ENCODE measurements at places on chromosomes 7 and 10.

DNA sequence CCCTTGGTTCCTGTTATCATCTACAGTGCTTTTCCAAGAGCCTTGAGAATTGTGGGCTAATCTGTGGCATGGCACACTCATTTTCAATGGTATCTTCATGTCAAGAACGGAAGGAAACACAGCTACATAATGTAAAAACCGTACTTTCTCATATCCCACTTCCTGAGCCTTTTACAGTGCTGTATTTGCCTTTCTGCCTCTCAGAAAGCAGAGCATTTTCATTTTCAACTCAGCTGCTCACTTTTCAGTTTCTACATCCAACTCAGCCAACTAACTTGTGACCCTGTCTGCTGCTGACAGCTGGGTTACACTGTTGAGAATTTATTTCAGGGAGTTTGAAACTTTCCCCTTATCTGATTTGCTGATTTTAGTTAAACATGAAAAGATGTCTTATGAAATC, 875.8 kb upstream of the KCND2 start:
- no peak for DNase-seq

DNA sequence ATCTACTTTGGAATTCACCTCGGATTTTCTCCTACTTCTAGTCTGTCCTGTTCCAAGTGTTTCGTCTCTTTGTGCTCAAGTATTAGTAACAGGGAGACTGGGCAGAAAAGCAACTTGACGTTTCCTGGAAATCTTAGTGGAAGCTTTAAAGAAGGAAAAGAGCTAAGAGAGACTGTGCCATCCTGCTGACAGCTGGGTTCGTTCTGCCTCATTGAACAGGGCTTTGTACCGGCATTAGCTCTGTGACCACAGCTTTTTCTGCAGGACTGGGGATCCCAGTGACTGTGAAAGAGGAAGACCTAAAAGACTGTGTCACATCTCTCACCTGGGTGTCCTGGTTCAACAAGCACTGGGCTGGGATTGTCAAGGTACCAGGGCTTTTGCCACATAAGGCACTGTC, 70.8 kb upstream of the CDCA7L start:
- DNase-seq: no peak

DNA sequence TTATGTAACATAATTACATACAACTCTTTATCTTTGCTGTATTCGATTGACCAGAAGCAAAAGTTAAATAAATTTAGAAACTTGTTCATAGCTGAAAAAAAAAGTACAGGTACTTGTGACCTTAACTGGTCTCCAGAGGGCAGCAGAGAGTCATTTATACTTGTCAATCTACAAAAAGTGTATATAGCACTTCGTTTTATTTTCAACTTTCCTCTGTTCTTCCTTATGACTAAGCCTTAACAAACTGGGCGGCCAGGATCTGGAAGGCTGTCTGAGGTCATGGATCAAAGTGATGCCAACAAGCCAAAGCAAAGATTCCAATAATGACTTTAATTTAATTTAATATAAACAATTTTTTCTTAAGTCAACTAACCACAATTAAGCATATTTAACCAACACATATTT, 29.8 kb downstream of the C10orf67 start:
- DNase-seq: peak; percentile 85

DNA sequence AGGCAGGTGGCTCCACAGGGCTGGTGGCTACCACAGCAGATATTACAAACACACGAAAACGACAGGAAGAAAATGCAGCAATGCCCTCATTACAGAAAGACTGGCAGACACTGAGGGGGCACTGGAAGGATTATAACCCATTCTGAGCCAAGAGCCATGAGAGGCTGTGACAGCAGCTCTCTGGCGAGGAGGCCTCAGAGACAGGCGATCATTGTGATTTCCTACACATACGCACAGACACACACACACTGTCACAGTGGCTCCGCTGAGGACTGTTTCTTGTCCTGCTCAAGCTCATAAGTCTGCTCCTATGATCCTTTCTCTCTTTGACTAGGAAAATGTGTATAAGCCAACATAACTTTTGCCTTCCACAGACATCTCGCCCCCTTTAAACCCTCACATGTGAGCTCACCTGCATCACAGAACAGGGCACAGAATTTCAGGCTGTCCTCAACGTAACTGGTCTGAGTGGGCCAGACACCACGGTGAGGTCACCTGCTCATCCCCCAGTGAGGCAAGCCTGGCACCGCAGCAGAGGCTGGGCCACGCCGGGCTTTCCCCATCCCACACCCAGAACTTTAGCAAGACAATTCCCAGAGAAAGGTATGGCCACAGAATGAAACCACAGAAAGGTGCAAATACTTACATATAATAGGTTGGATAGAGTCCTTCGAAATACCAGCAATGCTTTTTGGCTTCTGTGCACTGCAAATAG, 51.7 kb downstream of the VOPP1 start:
- DNase-seq: no peak

DNA sequence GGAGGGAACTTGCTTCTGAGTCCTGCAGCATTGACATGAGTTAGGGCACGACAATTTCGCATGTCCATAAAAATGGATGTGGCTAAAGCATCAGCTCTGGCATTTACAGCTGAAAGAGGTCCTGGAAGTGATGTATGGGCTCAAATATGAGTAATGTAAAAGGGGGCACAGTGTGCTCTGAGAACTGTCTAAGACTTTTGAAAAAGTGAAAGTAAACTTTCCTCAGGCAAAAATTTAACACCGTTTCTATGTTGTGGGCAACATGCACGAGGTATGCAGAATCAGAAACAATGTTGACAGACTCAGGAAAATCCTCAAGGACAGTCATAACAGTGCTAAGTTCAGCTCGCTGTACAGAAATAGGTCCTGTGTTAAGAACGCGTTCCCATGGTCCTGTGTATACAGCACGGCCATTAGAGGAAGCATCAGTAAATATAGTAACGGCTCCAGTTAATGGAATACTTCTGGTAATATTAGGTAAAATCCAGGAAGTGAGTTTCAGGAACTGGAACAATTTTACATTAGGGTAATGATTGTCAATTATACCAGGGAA, 37.9 kb upstream of the AKR1C2 start:
- DNase-seq: no peak

- DNase-seq: peak; percentile 29
Measured at GRCh38 chr7:34341326-34341725, 316.7 kb upstream of the NPSR1 start.

- peak; percentile 81 for DNase-seq
Measured at GRCh38 chr10:88835096-88835909, 16.3 kb downstream of the ANKRD22 start.

DNA sequence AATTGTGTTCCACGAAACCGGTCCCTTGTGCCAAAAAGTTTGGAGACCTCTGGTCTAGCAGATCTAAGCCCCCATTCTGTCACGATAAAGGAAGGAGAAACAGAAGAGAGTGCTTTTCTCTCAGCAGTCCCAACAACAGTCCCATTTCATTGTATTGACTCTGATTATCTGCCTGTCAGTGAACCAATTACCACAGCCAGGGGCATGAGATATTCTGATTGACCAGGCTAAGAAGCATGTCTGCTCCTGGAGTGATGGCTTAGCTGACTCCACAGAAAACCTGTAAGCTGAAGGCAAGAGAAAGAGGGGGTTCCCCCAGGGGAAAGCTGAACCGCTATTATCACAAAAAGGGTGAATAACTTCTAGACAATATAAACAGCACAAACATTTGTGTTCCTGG, 765.4 kb downstream of the SORCS1 start:
- DNase-seq: no peak

DNA sequence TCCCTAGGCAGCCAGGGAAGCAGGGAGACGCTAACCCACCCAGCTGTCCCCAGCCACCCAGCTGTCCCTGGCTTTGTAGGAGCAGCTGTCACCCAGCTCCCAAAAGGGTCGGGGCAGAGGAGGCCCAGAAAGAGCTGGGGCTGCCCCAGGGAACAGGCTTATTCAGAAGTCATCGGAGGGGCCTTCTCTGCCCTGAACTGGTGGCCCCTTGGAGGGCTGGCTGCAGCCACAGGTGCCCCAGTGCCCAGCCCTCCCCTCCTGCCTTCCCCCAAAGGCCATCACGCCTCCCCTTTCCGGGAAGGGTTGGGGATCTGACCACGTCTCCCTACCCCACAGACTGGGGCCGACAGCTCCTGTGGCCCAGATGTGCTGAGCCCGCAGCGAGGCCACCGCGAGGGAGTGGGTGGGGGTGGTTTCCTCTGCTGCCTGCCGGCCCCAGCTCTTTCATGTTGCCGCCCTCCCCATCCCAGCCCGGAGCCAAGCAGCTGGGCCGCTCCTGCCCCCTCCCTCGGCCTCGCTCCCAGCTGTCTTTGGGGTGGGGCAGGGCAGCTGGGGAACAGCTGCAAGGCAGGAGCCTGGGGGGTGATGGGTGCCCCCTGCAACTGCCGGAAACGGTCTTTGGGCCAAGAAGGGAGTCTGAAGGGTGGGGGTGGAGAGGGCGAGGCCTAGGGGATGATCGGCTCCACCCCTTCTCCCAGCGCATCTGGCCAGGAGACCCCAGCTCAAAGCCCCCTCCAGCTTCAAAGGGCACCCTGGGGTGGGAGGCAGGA, 16.8 kb downstream of the TRIM8 start:
- DNase-seq: no peak

GRCh38 chr7:84337429-84337828, 142.8 kb upstream of the SEMA3A start:
- peak; percentile 87 for DNase-seq

DNA sequence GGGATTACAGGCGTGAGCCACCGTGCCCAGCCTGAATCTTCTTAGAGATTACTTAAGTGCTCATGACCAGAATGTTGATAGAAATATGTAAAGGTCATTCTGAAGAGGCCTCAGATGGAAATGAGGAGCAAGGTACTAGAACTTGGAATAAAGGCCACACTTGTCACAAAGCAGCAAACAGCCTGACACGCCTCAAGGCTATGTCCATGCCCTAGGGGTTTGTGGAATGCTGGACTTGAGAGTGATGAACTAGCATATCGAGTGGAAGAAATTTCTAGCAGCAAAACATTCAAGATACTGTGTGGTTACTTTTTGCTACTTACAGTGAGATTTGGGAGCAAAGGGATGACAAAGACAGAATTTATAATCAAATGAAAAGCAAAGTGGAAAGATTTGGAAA, 39.0 kb downstream of the ZNF438 start:
- no peak for DNase-seq

DNA sequence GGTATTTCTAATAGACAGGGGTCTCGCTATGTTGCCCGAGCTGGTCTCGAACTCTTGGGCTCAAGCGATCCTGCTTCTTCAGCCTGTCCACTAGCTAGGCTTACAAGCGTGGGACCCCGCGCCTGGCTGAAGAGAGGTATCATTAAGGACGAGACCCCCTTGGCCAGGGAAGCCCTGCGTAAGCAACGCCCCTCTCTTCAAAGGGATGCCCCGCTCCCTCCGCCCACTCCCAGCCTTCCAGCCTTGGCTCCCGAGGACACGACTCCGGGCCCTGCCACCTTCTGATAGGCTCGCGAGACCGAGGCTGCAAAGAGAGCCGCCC, 220 bp upstream of the ZKSCAN5 start:
- no peak for DNase-seq

DNA sequence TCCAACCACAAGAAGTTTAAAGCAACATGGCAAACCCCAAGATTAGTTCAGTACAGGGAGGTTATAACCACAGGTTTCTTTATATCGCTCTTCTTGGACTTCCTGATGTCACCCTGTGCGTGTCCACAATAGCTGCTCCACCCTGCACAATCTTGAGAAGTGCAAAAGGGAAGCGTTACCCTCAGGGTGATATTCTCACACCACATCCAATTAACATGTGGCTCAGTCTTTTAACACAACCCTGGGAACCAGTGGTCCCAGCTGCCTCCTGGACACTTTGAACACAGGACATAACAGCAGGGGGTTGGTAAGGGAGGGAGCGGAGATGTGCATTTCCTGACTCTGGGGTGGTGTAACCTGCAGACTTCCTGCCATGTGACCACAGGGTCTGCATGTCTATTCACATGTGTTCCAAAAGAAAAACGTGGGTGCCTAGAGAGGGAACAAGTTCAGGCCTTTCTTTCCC, 64.6 kb downstream of the GSAP start:
- no peak for DNase-seq

GRCh38 chr10:18743926-18744325, 84.7 kb downstream of the ARL5B start:
- DNase-seq: peak; percentile 7

GRCh38 chr7:23405240-23405618, 65.1 kb downstream of the IGF2BP3 start:
- no peak for DNase-seq

DNA sequence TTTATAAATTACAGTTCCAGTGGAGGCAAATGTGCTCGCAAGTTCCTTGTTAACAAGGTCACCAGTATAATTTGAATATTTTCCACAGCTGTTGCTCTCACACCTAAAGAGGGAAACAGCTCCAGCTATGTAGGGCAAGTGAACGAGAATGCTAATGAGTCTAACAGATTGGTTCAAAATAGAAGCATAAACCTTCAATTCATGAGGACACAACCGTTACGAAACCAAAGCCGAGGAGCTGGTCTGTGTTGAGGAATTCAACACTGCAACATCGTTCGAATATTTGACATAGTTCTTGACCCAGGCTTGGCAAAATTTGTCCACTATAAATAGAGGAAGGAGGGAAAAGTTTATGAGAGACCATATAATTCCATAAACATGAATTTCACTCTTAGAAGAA, 161.3 kb downstream of the KLF6 start:
- peak; percentile 92 for DNase-seq

GRCh38 chr10:77594471-77594783, 43.2 kb downstream of the KCNMA1 start:
- DNase-seq: no peak

DNA sequence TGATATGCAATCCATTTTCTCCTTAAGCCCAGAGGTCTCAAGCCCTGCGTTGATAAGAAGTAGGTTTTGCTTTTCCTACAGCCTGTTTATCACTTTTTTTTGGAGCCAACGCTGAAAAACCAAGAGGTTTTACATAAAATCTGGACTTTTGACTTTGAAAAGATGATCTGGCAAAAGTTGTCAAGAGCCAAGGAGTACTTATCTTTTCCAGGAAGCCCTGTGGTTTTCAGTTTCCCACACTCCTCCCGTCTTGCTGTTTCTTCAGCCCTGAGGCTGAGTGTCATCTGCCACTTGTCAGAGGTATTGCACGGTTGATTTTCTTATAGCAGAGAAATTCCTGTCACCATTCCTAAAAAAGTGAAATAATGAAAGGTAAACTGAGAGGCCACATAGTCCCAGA, 108.7 kb downstream of the TYW1 start:
- DNase-seq: peak; percentile 95

DNA sequence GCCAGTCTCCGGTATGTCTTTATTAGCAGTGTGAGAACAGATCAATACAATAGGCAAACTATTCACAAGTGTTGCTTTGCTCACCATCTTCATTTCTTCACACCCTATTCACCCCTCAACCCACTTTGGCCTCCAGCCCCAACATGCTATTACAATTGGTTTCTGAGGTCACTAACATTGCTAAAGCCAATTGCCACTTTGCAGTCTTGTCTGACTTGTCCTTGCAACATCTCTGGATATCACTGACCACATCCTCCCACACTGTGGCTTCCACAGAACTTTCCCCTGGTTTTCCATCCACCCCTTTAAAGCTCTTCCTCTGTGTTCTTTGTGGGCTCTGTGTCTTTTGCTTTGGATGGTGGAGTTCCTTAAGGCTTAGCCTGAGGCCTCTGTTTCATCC, 5.2 kb upstream of the APBB1IP start:
- no peak for DNase-seq

GRCh38 chr7:66779669-66780409, 39.3 kb downstream of the RABGEF1 start:
- DNase-seq: peak; percentile 79

GRCh38 chr7:135169964-135170273, 588 bp downstream of the CYREN start:
- DNase-seq: no peak

All from amniotic epithelial cell (primary cell).